ENCODE measurements at places on chromosomes 11 and 22.

GRCh38 chr22:30056015-30056414 lies 24.2 kb upstream of the HORMAD2 start:
- no peak for DNase-seq

DNA sequence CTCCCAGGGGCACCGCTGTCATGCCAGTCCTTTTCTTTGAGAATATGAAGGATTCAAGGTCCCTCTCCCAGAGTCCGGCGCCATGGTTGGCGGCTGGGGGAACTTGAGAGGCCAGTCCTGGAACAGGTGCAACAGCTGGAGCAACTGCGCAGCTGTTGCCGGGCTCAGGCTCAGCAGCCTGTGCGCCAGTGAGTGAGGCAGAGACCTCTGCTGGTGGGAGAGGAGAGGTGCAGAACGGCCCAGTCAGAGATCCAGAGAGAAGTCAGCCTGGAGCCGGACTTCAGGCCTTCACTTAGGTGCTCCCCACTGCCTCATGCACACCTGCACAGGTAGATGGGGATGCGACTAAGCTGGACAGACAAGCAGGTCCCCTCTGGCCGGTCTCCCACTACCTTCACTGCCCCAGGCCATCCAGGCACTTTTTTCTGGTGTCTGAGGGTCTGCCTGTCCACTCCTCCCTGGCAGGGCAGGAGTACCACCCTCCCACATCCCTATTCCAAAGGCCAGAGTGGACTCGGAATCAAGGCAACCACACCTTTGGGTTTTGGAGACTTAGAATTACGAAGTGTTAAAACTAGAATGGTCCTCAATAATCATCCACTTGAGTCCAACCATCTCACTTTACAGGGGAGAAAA lies 4.6 kb downstream of the CHRDL2 start:
- DNase-seq = peak; percentile 64

DNA sequence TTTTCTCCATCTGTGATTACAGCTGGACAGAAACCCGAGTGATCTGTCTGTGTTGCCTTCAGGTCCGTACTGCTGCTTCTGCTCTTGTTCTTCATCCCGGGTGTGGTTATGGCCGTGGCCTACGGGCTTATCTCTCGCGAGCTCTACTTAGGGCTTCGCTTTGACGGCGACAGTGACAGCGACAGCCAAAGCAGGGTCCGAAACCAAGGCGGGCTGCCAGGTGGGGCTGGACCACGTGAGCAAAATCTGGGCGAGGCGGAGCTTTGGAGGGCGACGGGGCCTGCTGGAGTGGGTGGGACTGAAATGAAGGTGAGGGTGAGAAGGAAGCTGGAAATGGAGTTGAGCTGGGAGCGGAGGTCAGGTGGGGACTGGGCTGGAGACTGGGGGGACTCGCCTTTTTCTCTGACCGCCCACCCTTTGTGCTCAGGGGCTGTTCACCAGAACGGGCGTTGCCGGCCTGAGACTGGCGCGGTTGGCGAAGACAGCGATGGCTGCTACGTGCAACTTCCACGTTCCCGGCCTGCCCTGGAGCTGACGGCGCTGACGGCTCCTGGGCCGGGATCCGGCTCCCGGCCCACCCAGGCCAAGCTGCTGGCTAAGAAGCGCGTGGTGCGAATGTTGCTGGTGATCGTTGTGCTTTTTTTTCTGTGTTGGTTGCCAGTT lies 11.1 kb downstream of the CCKBR start:
- no peak for DNase-seq

GRCh38 chr22:36406721-36407120 lies 19.0 kb upstream of the MYH9 start:
- DNase-seq = no peak

GRCh38 chr11:127182586-127183203 lies 182.1 kb upstream of the KIRREL3 start:
- no peak for DNase-seq

- DNase-seq = no peak
These were observed 63.2 kb upstream of the FIBIN start for GRCh38 chr11:26930518-26931247.

- DNase-seq = no peak
These were observed 69.5 kb downstream of the IGLL5 start for GRCh38 chr22:22957090-22957489.

DNA sequence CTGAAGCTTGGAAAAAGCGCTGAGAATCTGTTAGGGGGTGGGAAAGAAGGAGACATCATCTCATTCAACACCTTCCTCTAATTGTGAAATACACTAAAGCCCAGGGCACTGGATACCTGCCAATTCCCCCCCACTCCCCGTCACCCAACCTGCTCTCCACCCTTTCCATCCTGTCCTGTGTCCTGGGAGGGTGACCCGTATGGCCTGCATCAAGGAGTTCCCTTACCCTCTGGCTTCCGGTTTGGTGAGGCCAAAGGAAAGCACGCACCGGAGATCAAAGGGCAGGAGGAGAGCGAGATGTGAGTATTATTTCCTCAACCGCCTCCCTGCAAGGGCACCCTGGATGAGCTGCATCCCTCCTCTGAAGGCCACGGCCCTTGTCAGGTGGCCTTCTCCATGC lies 65.0 kb upstream of the PTPRJ start:
- DNase-seq = peak; percentile 21

DNA sequence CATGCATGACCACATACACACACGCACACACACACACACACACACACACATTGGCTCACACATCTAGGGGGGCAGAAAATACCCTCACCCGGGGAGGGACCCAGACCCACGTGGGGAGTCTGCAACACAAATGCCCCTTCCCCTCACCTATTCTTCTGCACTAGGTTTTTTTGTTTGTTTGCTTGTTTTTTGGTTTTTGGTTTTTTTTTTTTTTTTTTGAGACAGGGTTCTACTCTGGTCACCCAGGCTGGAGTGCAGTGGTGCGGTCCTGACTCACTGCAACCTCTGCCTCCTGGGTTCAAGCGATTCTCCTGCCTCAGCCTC lies 28.4 kb downstream of the WEE1 start:
- no peak for DNase-seq

GRCh38 chr11:67366546-67366945 lies 6.9 kb downstream of the CLCF1 start:
- DNase-seq = no peak

DNA sequence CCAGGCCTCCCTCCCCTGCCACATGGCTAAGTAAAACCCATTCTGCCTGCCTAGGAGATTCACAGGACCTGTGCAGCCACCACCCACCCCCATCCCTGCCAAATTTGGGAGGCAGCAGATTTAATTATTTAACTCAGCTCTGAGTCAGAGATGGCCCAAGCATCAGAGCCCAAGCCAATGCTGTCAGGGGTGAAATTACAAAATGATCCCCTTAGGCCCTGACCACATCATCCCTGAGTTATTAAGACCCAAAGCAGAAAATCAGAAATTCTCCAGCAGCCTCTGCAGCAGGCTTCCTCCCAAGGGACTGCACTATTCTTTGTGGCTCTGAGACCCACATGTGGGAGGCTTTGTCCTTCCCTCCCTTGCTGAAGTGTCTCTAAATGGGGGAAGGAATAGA lies 52.8 kb upstream of the RRAS2 start:
- DNase-seq = no peak

- no peak for DNase-seq
These were observed 576.5 kb upstream of the ANO3 start for GRCh38 chr11:25755381-25755780.

DNA sequence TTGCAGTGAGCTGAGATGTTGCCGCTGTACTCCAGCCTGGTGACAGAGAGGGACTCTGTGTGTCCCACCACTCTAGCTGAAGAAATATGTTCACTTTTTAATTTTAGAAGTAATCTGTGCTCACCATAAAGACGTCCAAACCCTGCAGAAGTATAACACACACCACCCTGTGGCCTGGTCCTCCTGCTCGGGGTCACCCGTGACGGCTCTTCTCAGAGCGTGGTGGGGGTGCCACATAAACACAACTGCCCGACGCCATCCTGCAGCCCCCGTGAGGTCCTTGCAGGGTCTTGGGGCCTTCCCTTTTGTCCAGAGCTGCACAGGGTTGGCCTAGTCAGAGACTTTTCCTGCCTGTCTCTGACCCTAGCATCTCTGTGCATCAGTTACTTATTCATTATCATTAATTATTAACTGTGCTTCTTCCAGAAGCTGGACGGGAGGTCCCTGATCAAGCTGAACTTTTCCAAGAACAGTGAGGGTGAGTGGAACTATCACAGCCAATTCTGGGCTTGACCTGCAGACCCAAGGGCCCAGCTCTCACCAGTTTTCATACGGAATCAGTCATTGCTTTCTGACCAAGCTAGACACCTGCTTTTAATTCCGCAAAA lies 8.9 kb downstream of the PPIL2 start:
- DNase-seq = no peak

GRCh38 chr11:77113382-77114088 lies 10.9 kb downstream of the OMP start:
- peak; percentile 37 for DNase-seq

DNA sequence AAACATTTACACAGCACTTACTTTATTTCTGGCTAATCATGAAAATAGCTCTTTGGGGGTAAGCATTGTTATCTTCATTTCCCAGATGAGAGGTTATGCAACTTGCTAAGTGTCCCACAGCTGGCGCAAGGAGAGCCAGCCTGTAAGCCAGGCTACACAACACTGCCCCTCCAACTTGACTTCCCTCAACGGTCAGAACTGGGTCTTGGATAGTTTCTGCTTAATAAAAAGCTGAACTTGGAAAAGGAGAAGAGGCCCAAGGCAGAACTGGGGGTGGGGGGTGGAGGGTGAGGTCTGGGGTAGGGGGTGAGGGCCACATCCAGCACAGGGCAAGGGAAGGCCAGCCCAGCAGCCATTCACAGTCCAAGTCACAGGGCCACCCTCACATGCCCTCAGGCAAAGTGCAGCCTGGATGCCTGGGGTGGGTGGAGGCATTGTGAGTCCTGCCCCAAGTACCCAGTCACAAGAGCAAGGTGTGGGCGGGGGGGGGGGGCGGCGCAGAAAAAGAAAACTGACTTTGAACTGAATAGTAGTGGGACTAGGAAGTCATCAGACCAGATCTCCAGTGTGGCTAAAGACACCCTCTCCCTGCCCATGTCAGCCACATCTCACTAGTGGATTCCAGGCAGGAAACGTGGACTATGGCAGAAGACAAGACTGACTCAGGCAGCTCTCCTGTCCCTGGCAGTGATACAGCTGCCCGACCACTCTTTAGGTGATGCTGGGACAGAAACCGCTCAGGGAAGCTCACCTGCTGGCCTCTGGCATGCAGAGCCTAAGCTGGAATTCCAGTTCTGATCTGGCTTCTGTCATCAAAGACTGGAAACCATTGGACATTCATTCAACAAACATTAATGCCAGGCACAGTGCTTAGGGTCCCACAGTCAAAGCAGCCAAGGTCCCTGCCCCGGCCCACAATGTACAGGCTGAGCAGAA lies 52.4 kb downstream of the PACSIN2 start:
- DNase-seq = no peak

DNA sequence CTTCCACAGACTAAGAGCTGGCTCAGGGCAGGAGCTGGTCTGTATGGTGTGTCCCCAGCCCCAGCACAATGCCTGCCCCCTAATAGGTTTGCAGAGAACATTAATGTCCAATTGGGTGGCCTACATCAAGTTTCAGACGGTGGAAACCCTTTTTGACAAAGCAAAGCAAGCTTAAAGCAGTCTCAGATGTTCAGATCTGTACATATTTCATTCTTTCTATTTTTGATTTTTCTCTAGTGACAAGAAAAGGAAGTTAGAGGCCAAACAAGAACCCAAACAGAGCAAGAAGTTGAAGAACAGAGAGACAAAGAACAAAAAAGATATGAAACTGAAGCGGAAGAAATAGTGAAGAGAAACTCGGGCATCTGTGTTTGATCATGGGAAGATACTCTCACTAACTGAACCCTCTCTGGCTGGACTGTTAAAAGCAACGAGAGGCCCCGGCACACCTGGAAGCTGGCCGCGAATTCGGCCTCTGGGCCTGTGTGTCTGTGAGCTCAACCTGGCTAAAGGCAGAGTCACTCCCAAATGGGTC lies 40.5 kb downstream of the NAT10 start:
- DNase-seq = no peak

DNA sequence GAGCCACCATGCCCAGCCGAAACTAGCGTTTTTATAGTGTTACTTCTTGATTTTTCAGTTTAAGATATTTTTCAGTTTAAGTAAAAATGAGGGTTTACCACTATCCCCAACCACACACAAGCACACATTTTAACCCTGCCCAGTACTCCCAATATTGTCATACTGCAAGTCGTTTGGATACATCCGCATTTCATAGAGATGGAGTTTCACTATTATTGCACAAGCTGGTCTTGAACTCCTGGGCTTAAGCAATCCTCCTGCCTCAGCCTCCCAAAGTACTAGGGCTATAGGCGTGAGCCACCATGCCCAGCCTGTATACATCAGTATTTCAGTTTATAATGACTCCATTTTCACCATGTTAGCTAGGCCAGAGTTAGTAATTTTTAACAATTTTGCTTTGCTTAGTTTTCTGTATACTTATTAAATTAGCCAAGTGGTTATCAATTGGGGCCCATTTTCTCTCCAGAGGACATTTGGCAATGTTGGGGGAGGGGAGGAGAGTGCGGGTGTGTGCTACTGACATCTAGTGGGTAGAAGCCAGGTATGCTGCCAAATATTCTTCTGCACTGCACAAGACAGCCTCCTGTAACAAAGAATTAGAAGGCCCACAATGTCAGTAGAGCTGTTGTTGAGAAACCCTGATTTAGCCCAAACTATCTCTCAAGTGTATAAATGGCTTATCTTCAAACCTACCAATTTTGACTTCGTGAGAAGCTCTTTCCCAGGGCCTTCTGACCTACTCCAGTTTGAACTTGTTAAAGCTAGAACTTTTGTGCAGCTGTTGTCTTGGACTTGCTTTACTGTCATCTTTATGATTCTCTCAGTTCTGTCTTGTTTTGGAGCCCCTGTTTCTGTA lies 7.3 kb downstream of the USP47 start:
- peak; percentile 69 for DNase-seq

DNA sequence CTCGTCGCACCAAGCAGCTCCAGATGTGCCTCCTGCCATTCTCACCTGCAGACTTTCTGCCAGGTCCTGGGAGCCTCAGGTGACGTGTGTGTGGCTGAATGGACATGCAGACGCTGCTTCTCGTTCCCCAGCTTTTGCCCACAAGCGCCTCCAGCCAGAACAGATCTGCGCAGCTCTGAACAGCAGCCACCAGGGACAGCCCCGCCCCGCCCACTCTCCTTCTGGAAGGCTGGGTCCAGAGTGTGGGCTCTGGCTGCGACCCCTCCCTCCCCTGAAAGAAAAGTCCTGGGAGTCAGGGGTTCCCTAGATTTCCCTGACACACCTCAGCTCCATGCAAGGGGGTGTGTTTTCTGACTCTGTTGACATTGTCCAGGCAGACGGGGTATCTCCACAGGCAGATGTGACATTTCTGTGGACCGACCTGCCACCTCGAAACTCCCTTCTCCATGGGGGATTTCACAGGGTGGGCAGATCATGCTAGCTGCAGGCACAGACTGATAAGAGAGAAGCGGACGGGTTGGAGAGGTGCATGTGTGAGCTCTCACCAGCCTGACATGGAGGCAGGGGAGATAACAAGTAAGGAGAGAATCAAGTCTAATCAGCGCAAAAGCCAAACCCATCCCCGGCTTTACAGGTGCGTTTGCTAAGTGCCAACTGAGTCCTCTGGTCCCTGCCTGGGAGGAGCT lies 19.8 kb downstream of the SLCO2B1 start:
- no peak for DNase-seq

DNA sequence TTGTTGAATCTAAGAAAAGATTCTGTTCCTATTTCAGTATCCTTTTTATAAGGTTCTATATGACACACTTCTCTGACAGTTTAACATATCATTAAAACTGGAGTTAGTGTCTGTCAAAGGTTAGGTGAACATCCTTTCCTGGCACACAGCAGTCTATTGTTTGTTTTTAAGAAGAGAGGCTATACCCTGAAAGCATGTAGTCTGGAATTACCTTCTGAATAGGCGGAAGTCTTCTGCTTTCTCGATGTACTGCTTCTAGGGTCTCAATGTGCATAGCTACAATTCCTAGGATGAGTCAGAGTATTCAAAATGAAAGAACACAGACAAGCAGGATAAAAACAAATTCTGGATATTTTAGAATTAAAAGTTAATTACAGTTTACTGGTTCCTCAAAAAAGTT lies 188.6 kb downstream of the SWAP70 start:
- no peak for DNase-seq
